Adrenal gland (tissue), 19 donors: ENCODE measurements at places on chromosomes 1 and 21.

DNA sequence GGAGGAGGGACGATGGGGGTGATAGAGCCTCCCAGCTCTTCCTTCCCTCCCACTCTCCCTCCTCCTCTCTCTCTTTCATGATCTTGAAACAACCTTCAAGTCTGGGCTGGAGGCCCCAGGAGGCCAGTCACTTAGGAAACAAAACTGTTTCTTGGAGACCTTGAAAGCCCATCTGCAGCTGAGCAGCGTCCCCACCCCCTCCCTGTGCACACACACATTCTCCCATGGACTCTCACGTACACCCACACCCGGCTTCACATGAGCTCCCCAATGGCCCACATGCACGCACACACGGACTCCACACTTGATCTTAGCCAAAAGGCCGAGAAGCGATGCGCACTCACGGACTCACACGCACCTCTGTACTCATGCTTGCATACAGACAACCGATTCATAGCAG is 3.2 kb upstream of the ATP1A2 start:
- no peak for DNase-seq

- DNase-seq, result peak; percentile 63
Observed at GRCh38 chr1:150464422-150464826, 22.8 kb upstream of the TARS2 start.

DNA sequence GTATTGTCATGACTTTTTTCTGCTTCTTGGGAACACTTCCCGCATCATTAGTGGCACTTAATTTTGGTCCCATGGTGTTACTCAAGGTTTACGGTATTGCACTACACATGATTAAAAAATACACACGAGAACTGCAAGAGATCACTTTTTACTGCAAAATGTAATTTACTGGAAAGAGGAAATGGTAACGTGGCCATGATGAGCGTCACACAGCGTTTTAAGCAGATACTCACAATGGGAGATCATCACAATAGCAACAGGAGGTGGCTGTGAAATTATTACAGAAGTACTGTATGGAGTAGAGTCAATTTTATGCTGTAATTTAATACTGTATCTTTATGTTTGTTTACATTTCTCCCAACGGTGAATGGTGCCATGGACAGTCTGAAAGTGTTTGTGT is 1510.3 kb downstream of the AMY1C start:
- no peak for DNase-seq

- no peak for DNase-seq
Observed at GRCh38 chr1:33902486-33903209, 38.8 kb downstream of the HMGB4 start.

DNA sequence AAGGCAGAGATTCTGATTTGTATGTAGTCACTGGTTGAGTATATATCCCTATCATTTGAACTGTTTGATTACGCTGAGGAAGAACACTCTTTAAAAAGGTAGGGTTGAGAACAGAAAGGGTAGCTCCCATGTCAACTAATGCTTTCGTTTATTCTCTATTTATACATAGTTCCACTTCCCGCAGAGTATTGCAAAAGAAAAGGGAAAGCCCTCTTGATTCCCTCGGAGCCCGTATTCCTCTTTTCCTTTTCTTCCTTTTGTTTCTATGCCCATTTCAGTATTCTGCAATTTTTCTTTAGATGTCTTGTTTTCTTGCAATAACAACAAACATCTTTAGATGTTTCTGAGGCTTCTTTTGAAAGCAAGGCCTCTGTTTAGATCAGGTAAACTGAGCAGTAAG is 78.2 kb downstream of the DNTTIP2 start:
- no peak for DNase-seq

- no peak for DNase-seq
Observed at GRCh38 chr1:7495962-7496361, 275.1 kb upstream of the VAMP3 start.

GRCh38 chr1:96554364-96554763 is 167.2 kb upstream of the PTBP2 start:
- DNase-seq, result no peak

DNA sequence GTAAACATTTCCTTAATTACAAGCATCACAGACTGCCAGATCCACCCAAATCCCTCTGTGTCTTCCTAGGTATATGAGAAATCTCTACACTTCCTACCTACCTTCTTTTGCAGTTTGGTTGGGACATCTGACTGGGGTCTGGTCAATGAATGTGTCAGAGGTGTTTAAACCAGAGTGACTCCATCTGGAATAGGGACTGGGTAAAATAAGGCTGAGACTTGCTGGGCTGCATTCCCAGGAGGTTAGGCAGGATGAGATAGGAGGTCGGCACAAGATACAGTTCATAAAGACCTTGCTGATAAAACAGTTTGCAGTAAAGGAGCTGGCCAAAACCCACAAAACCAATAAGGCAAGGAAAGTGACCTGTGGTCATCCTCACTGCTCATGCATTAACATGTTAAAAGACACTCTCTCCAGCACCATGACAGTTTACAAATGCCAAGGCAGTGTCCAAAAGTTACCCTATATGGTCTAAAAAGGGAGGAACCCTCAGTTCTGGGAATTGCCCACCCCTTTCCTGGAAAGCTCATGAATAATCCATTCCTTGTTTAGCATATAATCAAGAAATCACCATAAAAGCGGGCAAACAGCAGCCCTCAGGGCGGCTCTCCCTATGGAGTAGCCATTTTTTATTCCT is 87.4 kb upstream of the BACE2 start:
- no peak for DNase-seq

DNA sequence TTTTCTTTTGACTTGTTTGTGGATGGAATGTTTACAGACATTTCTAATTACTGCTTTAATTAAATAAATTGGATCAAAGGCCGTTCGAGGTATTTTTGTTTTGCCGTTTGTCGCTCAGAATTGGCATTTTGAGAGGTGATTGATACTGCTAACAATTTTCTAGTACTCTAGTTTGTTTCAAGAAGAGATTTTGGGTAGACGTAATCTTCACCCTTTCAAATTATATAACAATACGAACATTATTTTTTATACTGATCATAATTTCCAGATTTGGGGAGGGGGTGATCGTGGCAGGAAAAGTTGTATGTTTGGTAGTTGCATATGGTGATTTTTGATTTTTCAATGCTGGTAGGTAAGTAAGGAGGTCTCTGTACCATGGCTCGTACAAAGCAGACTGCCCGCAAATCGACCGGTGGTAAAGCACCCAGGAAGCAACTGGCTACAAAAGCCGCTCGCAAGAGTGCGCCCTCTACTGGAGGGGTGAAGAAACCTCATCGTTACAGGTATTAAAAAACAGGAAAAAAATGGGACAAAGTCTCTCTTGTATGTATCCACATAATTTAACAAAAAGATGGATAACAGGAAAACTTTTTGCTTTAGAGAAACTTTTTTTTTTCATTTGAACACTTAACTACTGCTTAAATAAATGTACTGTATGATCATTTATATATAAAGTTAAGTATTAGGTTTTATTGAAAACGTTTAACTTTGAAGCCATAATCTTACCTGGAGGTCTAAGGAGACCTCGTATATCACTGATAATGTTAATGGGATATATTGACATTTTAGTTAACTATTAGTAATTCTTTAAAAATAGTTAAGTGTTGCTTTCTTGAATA is 1.7 kb downstream of the H3-3A start:
- no peak for DNase-seq

DNA sequence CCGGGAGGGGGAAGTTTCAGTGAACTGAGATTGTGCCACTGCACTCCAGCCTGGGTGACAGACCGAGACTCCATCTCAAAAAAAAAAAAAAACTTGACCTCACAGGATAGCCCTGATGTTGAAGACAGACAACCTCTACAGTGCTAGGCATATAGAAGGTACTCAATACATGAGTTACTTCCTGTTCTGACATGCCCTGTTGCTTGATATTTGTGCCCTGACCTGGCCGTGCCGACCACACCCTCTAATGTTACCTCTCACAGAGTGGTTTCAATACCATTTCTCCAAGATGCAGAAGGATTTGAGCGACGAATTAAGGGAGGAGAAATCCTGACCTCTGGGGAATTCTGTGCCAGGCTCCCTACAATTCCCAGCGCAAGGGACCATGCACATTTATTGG is 5.2 kb downstream of the PTAFR start:
- DNase-seq, result no peak

DNA sequence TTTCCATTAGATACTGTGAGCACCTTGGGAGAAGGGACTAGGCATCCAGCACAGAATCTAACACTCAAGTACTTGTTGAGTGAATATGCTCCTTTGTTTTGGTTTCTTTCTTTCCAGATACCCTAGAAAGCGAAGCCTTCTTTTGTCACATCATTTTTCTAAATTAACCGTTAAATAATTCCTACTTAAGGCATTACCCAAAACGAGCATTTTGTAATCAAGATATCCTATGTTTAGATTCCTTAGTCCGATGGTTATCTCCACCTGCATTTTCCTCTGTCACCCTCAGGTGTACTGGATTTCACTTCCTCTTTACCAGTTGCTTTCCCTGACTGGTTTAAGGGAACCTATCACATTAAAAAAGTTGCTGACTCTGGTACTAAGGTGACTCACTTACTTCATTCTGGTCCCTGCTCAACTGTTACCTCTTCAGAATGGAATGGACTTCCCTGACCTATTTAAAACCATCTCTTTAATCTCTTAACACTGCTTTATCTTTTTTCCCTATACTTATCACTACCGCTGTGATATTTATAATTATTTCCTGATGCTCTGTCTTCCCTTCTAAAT is 3.2 kb downstream of the B3GALNT2 start:
- DNase-seq, result no peak

- no peak for DNase-seq
Observed at GRCh38 chr1:43509740-43510375, 20.8 kb upstream of the PTPRF start.

DNA sequence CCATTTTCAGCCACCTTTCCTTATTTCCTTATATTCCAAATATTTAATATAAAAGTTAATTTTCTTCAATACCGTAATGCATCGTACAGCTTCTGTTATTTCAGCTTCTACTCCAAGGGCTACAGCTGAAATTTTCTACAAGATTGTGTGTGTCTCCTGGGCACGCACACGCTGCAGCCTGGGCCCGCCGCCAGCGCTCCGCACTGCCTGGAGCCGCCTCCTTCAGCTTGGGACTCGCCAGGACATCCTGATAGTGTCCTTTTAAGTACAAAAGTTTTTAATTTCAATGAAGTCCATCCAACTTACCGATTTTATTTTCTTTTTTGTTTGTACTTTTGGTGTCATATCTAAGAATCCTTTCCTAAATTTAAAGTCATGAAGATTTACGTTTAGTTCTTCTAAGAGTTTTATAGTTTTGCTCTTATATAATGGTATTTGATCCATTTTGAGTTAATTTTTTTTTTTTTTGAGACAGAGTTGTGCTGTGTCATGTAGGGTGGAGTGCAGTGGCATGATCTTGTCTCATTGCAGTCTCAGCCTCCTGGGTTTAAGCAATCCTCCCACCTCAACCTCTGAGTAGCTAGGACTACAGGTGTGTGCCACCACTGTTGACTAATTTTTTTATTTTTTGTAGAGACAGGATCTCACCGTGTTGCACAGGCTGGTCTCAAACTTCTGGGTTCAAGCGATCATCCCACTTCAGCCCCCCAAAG is 82.8 kb downstream of the AXDND1 start:
- no peak for DNase-seq

- DNase-seq, result no peak
Observed at GRCh38 chr1:1437904-1438376, 2.5 kb downstream of the VWA1 start.

GRCh38 chr1:230112782-230113181 is 45.7 kb downstream of the GALNT2 start:
- DNase-seq, result no peak

DNA sequence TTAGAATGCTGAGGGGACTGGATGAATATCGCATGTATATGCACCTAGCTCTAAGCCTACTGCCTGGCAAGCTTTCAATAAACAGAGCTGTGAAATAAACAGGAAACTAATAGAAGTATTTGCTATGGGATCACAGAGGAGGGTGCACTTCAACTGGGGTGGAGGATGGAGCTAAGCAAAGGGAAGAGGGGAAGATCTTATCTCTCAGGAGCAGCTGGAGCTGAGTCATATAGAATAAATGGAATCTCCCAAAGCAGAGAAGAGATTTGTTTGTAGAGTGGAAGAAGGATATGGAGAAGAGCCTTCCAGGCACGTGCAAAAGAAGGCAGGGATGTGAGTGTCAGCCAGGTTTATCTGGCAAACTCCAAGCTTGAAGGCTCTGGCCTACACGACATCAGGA is 17.0 kb upstream of the KCNA10 start:
- DNase-seq, result no peak

DNA sequence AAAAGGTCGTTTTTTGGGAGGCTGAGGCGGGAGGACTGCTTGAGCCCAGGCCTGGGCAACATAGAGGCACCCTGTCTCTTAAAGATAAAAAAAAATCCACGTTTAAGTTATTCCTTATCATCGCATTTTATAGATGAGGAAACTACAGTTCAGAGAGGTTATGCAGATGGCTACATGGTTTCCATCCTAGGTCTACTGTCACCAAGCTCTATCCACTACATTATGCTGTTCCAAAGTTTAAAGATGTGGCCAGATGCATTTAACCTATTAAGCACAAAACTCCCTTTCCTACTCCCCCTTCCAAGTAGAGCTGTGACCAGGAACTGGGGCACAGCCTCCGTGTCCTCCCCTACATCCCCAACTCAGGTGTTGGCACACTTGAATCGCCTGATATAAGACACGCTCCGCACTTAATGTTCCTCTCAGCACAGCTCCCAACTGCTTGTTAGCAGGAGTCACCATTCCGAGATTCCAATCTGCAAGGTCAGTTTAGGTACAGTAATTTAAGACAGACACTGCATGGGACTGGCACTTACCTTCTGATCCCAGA is 1.3 kb downstream of the TAF5L start:
- no peak for DNase-seq

- no peak for DNase-seq
Observed at GRCh38 chr1:56168176-56168575, 411.2 kb downstream of the PLPP3 start.

DNA sequence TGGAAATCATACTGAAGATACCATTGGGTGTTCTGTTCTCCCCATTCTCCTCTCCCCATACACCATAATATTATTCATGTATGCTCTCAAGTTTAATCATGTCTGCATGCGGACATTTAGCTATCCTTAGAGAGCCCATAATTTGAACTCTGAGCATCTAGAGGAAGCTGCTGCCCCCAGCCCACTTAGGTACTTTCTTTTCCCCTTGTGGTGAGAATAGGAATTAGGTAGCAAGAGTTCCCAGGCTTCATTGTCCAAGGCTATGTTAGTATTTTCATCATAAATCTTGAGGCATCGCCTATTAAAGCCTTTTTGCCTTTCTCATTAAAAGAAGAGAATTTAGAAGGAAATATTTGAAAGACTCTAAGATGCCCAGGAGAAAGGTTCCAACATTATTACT is 96.3 kb downstream of the ROR1 start:
- no peak for DNase-seq

DNA sequence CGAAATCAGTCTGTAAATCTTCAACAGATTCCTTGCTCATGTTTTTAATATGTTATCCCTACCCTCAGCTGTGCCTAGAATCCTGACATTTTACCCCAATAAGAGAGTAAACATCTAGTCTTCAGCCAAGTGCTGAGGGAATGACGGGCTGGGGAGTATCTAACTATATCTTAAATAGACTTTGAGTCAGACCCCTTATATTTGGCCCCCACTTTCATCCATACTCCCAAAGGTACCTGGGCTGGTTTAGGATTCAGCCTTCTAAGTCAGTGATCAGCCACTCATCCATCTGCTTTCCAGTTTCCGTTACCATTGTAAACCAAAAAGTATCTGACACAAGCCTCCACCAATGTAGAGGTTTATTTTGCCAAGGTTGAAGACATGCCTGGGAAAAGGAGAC is 36.1 kb upstream of the CNIH3 start:
- DNase-seq, result no peak

GRCh38 chr1:194026422-194026821 is 840.0 kb upstream of the B3GALT2 start:
- DNase-seq, result no peak

GRCh38 chr1:25748531-25749205 is 51.3 kb upstream of the SELENON start:
- DNase-seq, result no peak
